ENCODE measurements at places on chromosomes 3 and 15.

DNA sequence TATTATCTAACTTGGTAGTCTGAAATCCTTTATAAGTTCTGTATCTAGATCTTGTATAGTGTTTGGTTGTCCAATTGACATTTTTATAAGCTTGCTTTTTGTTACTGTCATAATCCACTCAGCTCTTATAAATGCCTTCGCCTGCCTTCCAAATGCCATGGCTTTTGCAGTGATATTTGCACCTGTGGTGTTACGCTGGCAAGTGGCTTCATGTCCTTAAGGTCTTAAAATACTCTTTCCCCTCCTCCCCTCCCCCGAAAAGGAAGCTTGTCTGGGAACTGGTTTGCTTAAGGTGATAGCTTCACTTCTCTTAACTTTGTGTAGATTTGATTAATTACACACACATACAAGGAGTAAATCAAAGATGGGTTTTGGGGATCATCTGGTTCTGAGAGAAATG lies 62.0 kb downstream of the ABHD2 start:
- no peak for DNase-seq

DNA sequence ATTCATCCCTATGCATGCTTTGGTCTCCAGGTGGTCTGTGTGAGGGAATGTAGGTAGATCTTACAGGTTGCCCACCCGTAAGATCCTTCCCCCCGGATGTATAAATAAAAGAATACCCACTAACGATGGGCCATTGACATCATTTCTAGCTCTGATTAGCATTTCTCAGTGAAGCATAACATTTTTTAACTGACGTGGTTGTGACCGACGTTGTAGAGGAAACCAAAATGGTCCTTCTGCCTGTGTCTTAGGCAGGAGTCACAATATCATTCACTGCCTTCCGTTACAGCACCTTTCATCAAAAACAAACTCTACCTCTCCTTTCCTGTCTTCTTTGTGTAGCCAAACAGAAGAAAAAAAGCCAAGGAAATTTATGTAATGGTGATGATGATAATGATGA lies 27.3 kb upstream of the UMPS start:
- no peak for DNase-seq

GRCh38 chr3:122912772-122913538 lies 114.6 kb downstream of the SEMA5B start:
- no peak for DNase-seq

GRCh38 chr15:101178479-101178878 lies 73.4 kb downstream of the CHSY1 start:
- no peak for DNase-seq

DNA sequence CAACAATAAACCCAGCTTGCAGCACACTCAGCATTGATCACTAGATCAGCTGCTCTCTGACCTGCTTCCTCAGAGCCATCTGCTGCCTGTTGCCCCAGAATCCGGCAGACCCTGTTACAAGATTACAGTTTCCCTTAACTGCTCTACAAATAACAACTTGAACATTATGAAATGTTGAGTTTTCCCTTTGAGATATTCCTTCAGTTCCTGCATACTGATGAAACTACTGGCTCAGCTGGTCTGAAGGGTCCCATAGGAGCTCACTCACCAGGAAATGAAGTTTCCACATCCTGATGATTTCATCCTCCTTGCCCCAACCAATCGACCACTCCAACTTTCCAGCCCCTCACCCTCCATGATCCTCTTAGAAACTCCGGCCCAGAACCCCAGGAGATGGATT lies 281.9 kb downstream of the OCA2 start:
- DNase-seq = no peak

GRCh38 chr3:37905987-37906674 lies 44.5 kb downstream of the CTDSPL start:
- no peak for DNase-seq

- DNase-seq = no peak
These were observed 584 bp upstream of the LARS2 start for GRCh38 chr3:45387636-45388348.

DNA sequence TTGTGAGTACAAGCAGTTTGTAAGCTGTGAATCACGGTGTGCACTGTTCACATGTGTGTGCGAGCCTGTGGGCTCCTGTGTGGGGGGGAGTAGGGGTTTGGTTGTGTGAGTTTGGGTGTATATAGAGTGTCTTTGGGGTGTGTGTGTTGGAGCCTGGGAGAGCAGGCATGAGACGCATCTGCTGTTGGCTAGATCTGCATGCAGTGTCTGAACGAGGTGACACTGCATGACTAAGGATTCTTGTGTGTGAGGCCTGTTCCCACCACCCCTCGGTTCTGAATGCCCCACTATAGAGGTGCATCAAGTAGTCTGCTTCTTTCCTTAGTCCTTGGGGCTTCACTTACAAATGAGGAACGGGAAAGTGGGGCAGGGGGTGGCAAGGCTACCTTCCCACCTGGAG lies 68.4 kb downstream of the MAGEF1 start:
- no peak for DNase-seq

DNA sequence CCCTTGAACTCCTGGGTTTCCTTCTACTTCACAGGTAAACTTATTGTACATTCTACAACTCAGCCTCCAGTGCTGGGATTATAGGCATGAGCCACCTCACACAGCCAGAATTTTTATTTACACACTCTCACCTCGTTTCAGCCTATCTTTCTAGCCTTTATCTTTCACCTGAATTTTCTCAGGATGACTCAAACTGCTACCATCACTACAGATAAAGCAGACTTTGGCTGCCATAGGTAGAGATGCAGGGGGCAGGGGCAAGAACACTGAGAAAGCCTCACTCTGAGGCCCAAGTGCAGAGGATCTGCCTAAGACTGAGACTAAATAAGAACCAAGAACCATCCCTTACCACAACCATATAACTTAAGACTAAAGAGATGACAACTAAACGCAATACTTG lies 59.0 kb downstream of the ETFA start:
- no peak for DNase-seq

DNA sequence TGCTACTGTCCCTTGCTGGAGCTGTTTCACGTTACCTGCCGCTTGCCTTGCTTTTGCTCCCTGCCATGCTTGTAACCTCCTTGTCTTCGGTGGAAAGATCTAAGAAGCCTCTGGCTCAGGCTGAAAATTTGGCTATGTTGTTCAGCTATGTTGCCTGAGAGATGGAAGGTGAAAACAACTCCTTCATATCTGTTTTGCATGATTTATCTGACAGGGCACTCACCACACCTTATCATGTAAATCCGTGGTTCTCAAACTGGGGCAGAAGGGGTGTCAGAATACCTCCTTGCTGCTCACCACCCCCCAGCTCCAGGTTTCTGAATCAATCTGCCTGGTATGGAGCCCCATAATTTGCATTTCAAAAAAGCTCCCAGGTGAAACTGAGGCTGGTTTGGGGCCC lies 6.5 kb upstream of the CORO2B start:
- DNase-seq = no peak

DNA sequence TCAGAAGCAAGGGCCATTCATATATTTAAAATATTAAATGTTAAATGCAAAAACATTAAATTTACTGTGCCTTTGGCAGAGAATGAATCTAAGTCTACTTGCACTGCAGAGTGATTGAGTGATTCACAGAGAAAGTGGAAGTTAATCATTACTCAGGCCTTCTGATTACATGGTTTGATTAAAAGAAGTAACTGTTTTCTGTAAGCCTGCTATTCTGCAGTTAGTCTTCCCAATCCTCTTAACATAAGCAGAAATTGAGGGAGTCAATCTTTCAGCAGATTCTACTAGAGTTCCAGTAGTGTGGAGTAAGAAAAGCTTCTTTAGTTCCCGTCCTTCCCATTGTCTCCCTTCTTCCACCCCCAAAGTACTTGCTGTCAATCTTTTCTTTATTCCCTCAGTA lies 1.5 kb downstream of the NLGN1 start:
- DNase-seq = no peak

- DNase-seq = no peak
These were observed 476.7 kb upstream of the CBLB start for GRCh38 chr3:106345353-106346027.

GRCh38 chr3:24843955-24844354 lies 349.3 kb upstream of the THRB start:
- no peak for DNase-seq

- no peak for DNase-seq
These were observed 65.7 kb downstream of the RPL39L start for GRCh38 chr3:187073581-187074098.

DNA sequence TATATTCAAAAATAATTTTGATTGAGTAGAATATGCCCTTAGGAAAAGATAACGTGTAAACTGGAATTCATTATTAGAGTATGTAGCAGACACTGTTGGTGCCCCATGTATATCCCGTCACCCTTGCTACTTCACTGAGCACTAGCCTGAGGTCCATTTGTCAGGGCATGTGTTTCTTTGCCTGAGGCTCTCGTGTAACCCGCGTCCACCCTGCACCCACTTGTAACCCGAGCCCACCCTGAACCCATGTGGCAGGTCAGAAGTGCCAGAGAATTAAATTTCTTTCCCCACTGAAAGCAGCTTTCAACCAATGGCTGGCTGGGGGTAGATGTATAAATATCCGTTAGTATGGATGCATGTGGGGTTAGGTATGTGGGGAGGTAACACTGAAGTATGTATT lies 474.2 kb upstream of the ZNF385D start:
- DNase-seq = no peak

- DNase-seq = no peak
These were observed 15.0 kb downstream of the FRMD4B start for GRCh38 chr3:69370901-69371301.

GRCh38 chr15:32951736-32952464 lies 234.1 kb downstream of the GREM1 start:
- no peak for DNase-seq

DNA sequence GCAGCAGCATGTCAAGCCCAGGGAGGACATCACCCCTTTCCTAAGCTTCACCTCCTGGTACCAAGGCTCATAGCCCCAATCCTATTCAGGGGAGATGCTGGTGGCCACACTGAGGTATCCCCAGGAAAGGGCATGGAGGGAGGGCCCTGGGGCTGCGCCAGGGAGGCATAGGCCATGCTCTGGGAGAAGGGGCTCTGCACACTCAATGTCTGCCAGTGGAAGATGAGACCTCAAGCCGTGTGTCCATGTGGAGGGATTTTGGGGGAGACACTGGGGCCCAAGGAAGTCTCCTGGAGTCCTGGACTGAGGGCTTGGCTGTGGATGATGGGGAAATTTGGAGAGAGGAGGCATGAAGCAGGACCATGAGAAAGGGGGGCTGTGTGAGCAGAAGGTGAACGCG lies 21.2 kb upstream of the PRR23E start:
- DNase-seq = no peak

GRCh38 chr15:64162478-64162868 lies 349 bp downstream of the PPIB start:
- no peak for DNase-seq

DNA sequence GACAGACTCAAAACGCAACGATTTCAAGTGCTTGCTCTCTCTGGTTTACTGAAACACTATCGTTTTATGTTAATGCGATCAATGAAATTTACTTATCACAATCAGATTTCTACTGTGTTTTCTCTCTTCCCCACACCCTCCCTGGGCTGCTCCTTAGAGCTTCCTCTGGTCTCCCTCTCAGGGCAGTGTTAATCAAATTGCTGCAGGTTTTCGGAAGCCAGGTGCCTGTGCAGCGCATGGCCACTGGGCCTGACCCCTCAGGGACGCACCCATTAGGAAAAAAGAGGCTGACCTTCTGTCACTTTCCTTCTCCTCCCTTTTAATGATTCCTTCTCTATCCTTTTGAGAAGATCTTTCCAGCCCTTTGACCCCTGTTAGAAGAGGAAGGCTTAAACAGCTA lies 134.5 kb upstream of the ONECUT1 start:
- no peak for DNase-seq

GRCh38 chr3:163327086-163327485 lies 1751.2 kb downstream of the SI start:
- no peak for DNase-seq

GRCh38 chr3:11606865-11607440 lies 36.8 kb downstream of the VGLL4 start:
- no peak for DNase-seq

- DNase-seq = no peak
These were observed 21.8 kb upstream of the CLDN16 start for GRCh38 chr3:190366133-190366532.

GRCh38 chr3:128493570-128494366 lies 767 bp upstream of the GATA2 start:
- DNase-seq = no peak

All from inflammatory macrophage treated with lipopolysaccharide for 1 hour (primary cell).